SK-N-DZ (cell line): ENCODE measurements at places on chromosomes 13 and 19.
A peak's percentile ranks its signal among the peaks of the same experiment; 100 is the strongest.

DNA sequence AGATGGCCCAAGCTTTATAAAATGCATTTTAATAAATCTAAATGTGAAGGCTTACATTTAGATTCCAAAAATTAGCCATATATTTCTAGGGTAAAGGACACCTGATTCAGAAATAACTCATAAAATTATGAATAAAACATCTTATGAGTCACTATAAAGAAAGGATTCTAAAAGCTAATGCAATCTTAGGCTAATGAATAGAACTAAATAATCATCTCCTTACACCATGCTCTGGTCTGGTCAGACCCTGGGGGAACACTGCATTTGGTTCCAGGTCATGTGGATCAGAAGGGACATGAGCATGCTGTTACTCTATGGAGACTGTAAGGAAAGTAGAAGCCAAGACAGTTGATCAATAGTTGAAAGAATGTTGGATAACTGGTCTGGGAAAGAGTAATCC is 370.4 kb downstream of the NDFIP2 start:
- no peak for DNase-seq

DNA sequence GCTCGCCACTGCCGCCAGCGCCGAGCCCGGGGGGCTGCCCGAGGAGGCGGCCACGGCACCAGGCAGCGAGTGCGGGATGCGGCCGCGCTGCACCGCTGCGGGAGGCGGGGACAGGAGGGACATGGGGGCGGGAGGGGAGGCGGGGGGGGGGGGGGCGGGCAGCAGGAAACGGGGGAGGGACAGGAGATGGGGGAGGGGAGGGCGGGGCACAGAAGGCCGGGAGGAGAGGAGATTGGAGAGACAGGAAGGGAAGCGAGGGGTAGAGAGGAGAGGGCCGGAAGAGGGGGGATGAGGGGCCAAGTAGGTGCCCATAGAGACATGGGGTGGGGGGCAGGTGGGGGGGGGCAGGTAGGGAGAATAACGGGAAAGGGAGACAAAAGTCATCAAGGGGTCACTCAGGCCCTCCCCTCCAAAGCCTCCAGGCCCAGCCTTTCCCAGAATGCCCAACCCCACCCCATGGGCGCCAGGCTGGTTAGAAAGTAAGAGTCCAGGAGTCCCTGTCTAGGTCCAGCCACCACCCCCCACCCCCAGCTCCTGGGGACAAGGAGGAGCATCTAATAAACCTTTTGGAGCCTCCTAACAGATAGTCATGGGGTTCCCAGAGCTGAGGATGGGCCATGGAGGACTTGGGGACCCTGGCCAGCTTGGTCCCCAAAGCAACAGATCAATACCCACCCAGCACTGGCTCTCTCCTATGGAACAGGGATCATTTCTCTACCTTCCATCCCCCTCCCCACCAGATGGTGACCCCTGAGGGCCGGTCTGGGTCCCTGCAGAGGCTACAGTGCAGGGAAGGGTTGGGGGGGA is 9.5 kb downstream of the NR2F6 start:
- no peak for DNase-seq

DNA sequence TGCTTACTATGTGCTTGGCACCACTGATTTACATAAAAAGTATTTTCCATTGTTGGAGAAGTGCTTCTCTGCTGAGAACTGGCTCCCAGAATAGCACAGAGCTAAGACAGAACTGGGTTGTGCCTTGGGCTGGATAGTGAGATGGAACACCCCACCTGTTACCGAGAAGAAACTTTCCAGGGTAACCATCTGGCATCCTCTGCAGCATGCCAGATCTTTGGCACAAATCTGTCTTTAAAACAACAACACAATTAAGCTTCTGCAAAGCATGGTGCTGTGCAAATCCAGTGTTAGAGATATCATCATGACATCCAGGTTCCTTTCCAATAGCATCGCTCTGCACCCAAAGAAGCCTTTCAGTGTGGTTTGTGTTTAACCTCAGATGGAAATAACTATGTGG is 202.5 kb upstream of the RFC3 start:
- DNase-seq, result peak; percentile 9

- no peak for DNase-seq
Measured at GRCh38 chr13:59771272-59771671, 392.5 kb downstream of the DIAPH3 start.

GRCh38 chr13:83563499-83563898 is 318.8 kb downstream of the SLITRK1 start:
- no peak for DNase-seq

- DNase-seq, result no peak
Measured at GRCh38 chr19:5170329-5170745, 170.3 kb downstream of the PTPRS start.

- DNase-seq, result no peak
Measured at GRCh38 chr19:47444388-47444821, 25.1 kb upstream of the MEIS3 start.

GRCh38 chr13:35917942-35918645 is 213.1 kb downstream of the DCLK1 start:
- DNase-seq, result no peak

DNA sequence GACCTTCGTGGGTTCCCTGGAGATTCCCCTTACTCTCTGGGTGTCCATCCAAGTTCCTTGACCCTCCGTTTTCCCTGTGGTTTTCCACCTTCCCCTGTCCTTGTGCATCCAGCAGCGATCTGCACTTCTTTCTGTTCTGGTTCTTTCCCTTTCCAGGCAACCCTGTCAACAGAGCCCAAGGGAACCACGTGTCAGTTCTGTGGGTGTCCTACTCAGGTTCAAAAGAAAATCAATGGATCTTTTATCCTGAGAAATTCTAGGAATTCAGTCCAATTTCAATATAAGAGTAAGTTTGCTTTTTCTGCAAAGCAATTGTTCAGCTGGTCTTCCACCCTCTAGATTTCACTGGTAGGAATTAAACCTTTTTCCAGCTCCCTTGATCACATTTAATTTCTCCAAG is 1394.8 kb upstream of the SLC10A2 start:
- no peak for DNase-seq

DNA sequence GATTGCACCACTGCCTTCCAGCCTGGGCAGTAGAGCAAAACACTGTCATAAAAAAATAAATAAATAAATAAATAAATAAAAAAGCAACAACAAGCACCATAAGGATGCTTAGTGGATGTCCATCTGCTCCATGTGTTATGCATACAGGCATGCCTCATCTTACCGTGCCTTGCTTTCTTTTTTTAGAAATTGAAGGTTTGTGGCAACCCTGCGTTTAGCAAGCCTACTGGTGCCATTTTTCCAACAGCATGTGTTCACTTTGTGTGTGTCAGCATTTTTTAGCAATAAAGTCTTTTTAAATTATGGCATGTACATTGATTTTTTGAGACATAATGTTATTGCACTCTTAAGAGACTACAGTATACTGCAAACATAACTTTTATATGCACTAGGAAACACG is 68.3 kb downstream of the PEPD start:
- no peak for DNase-seq

DNA sequence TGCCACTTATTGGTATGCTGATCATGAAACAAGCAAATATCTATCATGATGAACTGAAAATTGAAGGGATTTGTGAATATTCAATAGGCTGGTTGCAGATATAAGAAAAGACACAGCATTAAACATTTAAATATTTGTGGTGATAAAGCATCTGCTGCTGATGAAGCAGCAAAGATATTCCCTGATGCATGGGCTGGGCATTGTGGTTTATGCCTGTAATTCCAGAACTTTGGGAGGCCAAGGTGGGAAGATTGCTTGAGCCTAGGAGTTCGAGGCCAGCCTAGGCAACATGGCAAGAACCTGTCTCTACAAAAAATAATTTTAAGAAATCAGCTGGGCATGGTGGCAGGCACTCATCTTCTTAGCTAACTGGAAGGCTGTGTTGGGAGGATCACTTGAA is 54.5 kb downstream of the GPR180 start:
- no peak for DNase-seq

DNA sequence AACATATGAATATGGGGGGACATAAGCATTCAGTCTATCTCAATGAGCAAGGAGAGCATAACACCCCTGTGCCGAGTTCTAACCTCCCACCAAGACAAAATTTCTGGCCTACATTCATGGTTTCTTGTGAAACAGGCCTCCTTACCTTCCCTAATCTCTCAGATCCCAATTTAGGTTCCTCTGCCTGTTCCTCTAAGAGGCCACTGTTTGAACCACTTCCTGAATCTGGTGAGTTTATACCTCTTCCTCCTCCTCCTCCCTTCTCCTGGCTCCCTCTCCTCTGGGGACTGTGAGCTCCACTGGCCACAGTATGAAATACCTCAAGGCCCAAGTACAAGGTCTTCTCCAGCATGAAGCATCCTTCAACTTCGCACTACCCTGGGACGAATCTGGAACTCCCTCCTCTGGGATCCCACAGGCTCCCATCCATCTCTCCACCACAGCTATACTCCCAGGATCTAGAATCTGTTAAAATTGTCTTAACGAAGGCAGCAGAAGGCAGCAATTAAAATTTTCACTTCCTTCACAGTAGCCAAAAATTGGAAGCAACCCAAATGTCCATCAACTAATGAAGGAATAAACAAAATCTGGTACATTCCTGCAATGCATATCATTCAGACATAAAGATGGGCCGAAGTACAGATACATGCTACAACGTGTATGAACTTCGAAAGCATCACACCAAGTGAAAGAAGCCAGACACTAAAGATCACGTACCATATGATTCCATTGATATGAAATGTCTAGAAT is 7.8 kb upstream of the SIGLECL1 start:
- DNase-seq, result no peak

GRCh38 chr19:6470173-6470572 is 6.1 kb downstream of the CRB3 start:
- DNase-seq, result no peak

DNA sequence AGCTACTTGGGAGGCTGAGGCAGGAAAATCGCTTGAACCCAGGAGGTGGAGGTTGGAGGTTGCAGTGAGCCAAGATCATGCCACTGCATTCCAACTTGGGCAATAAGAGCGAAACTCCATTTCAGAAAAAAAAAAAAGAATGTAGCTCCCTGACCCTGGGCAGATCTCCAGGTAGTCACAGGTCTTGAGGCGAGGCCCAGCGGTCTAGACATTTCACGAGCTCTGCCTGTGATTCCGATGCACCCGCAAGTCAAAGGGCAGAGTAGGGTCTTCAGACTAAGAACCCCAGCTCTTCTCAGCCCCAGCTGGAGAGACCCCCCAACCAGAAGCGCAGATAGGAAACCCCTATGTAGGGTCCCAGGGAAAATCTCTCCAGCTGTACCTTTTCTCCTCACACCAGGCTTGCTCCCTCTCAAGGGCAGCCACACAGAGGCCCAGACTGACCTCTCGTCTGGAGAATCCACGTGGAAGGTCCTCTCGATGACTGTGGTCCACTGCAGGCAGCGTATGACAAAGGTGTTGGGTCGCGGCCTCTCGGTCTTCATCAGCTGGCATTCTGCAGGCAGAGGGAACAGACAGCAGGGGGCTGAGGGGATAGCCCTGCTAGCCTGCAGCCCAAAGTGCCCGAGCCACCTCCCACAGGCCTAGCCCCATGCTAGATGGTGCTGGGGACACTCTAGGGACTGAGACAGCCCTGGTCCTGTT is 28.4 kb upstream of the CCNP start:
- DNase-seq, result no peak

DNA sequence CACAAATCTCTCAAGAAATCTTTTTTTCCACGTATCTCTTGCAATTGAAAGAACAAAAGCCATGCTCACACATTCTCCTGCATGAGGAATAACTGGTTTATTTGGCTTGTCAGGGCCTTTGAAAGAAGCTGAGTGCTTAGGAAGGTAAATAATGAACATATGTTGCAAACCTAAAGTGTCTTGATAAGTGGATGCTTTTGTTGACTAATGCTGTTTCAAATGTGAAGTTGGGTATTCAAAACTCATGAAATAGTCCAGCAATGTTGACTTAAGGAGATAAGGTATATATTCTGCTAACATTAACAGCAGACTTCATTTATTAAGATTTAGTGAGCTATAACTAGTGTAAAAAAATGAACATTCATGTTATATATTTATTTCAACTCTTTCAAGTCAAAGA is 1792.7 kb upstream of the MIR17HG start:
- DNase-seq, result no peak

- DNase-seq, result no peak
Measured at GRCh38 chr19:48900477-48901406, 630 bp downstream of the NUCB1 start.

GRCh38 chr13:34308725-34309124 is 490.8 kb downstream of the RFC3 start:
- DNase-seq, result no peak

- DNase-seq, result peak; percentile 37
Measured at GRCh38 chr19:30227661-30228112, 144.5 kb upstream of the ZNF536 start.

DNA sequence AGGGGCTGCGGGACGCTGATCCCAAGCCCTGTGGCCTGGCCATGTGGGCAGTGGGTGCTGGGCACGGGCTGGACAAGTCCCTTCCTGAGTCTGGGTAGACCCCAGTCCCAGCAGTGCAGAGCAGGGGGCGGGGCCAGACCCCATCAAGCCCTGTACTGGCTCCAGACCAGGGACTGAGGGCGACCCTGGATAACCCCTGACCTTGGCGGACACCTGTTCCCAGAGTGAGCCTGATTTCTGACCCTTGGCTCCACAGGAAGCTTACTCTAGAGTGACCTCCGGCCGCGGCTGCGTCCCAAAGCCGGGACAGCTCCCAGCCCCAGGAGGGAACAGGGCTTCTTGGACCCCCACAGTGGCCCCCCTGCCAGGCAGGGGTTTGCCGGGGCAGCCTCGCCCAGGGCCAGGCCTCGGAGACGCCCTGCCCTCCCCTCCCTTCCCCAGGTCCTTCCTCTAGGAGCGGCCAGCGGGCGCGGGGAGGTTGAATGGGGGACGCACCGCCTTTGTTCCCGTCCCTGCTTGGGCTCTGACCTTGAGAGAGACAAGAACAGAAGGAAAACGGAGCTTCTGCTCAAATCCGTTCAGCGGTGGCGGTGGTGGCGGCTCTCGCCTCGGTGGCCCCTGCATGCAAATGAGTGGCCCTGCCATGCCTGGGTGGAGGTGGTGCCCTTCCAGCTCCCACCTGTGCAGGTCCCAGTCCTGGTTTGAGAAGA is 2.3 kb upstream of the EFNA2 start:
- no peak for DNase-seq

DNA sequence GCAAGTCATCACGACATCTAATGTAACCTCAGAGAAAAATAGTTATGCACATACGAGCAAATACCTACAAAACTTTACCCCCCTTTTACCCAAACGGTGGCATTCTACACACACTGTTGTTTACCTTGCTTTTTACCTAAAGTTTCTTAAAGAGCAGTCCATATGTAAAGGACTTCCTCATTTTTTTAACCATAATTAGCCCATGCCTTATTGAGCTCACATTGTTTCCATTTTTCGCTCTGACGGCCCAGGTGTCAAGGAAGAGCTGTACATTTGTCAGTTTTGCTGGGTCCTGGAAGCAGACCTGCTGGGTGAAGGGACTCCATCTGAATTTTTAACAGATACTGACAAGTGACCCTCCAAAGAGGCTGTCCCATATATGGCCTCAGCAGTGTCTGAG is 89.4 kb downstream of the STK24 start:
- no peak for DNase-seq
